ENCODE measurements at places on chromosomes 1 and 21. TPM values are rescaled to one million over a fixed set of nuclear protein-coding genes. Genes with fewer than 3 reads are reported as not detected.
A peak's percentile ranks its signal among the peaks of the same experiment; 100 is the strongest.

Gene FCRL6
- polyA plus RNA-seq: 0.08 TPM

DNA sequence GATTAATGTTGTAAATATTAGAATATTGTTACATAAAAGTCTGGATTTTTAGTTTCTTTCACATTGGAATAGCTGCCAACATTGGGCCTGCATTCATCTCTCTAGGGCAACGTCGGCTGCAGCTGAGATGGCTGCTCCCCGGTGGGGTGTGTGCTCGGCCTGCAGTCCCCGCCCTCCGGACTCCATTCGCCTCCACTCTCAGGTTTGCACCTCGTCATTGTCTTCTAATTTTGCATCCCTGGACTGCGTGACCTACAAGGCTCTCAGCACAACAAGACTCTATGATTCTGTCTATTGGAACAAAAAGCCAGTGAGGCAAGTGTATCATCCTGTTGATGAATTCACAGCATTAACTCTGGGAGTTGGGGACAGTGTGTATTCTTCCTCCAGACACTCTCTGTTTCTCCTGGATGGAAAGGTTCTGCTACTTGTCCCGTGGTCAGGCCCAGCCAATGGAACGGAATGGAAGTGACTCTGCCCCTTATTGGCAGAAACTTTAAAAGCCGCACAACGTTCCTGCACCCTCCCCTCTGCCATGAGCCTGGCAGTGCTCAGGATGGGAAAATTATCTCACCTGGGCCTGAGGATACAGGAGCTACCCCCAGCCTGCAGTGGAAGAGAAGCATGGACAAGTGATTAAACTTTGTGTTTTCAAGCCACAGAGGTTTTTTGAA, 105.0 kb upstream of the SAMD11 start:
- DNase-seq: no peak

- DNase-seq: peak; percentile 62
These were observed 27.7 kb upstream of the NGF start for GRCh38 chr1:115365738-115366137.

- DNase-seq: no peak
These were observed 17.6 kb downstream of the COQ8A start for GRCh38 chr1:226957714-226958113.

- DNase-seq: no peak
These were observed 141.0 kb upstream of the HP1BP3 start for GRCh38 chr1:20928146-20928545.

Gene HMGCS2
- 0.17 TPM for polyA plus RNA-seq

Gene E2F2
- 0.08 TPM for polyA plus RNA-seq

Gene CLDN8
- polyA plus RNA-seq: not detected

- DNase-seq: peak; percentile 79
These were observed 34.3 kb upstream of the ECE1 start for GRCh38 chr1:21324368-21325141.

- DNase-seq: no peak
These were observed 39.7 kb downstream of the LRRC8C start for GRCh38 chr1:89672489-89673183.

DNA sequence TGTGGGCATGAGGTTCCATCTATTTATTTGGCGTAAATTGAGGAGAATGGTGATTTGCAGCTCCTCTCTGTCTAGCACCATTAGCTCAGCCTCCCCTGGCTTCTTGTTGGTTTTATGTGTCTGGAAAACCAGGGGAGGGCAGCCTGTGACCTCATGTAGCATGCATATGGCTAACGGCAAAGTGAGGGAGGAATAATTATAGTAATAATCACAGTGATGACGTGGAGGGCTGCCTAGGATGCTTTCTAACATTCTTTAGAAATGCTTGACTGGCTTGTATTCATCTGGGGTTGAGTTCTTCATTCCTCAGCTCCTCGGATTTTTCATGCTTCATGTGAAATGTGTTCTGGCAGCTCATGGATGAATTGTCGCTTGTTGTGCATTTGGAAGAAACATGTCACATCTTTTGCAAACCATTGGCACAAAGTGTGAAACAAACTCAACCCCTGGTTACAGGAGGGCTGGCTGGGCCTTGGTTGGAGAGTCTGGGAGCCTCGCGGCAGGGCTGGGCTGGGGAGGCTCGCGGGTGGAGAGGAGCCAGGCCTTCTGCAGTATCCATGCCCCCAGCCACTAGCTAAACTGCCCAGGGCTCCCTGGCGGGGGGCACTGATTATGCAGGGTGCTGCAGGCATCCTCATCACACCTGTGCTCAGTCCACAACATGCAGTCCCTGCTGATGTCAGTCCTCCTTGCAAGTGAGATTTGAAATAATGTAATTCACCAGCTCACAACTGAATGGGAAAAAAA, 149.6 kb downstream of the DISC1 start:
- DNase-seq: no peak

DNA sequence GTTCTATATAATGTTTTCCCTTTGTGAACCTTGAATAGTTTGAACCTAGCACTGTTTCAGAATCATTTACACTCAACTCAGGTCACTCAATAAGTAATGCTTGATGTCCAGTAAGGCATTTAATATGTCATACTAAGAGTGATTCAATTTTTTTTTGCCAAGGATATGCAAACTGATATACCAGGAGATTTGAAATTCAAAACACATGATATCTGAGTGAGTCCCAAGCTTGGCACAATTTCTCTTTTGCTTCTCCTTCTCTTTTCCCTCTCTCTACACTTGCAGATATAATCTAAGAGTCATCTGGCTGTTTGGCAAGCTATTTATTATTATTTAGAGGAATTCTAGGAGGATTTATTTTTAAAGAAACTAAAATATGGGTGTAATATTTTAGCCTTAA, 61.6 kb upstream of the SPAG17 start:
- no peak for DNase-seq

DNA sequence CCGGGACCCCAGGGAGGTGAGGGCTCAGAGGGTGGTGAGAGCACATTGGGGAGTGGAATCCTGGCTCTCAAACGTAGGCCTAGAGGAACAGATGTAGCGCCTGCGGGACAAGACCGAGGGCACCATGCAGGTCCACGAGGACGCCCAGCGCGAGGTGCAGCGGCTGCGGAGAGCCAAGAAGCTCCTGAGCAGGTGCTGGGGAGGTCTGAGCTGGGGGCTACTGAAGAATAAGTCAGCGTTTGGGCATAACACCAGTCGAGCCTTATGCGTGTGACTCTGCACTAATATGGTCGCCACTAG, 2.6 kb upstream of the NBPF3 start:
- no peak for DNase-seq

DNA sequence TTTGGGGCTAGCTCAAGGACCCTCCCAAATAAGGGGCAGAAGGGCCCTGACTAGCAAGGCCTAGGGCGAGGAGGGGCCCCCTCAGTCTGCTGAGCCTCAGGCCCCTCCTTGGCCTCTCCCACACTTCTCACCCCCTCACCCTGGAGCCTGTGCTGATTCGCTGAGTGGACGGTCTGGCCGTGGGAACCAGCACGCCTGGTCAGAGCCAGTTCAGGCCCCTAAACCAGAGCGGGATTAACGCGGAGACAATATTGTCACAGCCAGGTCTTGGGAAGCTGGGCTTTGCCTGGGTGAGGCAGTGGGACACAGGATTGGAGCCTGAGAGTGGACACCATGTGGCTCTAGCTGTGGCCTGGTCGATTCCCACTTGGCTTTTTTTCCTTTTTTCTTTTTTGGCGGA, 4.8 kb upstream of the FBLIM1 start:
- no peak for DNase-seq

- DNase-seq: peak; percentile 40
These were observed 55.3 kb upstream of the EIF4G3 start for GRCh38 chr1:21232044-21232443.

GRCh38 chr1:74399249-74399648, 113.2 kb downstream of the LRRC53 start:
- no peak for DNase-seq

- no peak for DNase-seq
These were observed 1144.1 kb upstream of the ADGRL2 start for GRCh38 chr1:80656641-80657040.

DNA sequence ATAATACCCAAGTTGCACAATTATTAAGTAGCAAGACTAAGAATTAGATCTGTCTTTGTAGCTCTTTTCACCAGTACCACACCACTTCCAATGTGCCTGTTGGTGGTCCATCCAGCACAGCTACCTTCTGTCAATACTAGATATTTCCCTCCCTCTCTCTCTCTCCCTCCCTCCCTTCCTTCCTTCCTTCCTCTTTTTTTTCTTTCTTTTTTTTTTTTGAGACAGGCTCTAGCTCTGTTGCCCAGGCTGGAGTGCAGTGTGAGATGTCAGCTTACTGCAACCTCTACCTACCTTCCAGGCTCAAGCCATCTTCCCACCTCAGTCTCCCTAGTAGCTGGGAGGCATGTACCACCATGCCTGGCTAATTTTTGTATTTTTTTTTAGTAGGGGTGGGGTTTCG, 21.1 kb downstream of the KPNA6 start:
- DNase-seq: no peak

Gene ADORA3
- 2.4 TPM for polyA plus RNA-seq

DNA sequence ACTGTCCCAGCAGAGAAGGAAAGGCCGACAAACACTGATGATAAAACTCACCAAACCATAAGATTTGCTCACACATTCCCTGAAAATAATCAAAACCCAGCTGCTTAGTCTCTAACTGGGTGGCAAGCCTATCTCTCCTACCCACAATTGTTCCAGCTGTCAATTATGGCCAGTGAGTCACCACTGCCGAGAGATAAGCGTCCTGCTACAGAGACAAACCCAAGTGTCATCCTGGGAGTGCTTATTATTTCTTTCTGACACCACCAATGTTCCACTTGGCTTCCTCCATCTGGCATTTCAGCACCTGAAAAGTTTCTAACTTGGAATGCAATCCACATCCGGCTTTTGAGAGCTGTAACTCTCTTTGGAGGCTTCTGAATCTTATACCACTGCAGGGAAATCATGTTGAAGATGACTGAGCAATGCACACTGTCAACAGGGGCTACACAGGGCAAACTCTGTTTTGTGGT, 51.5 kb upstream of the VAV3 start:
- DNase-seq: no peak

DNA sequence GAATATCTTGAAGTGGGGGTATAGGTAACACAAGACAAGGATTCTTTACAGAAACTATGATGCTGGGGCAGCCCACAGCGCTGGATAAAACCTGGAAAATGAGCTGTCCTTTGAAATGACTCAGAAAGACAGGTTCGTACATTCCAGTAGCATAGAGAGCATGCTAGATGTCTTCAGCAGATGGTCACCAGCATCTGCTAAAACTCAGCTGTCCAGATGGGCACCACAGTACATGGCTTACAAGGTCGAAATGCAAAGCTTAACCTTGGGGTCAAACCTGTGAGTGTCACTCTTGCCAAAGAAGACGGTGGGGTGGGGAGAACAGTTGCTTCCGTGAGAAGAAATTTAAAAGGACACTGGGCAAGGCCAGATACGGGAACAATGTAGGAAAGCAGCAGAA, 41.3 kb upstream of the TRIM45 start:
- DNase-seq: no peak
